ENCODE measurements at places on chromosomes 4 and X.

DNA sequence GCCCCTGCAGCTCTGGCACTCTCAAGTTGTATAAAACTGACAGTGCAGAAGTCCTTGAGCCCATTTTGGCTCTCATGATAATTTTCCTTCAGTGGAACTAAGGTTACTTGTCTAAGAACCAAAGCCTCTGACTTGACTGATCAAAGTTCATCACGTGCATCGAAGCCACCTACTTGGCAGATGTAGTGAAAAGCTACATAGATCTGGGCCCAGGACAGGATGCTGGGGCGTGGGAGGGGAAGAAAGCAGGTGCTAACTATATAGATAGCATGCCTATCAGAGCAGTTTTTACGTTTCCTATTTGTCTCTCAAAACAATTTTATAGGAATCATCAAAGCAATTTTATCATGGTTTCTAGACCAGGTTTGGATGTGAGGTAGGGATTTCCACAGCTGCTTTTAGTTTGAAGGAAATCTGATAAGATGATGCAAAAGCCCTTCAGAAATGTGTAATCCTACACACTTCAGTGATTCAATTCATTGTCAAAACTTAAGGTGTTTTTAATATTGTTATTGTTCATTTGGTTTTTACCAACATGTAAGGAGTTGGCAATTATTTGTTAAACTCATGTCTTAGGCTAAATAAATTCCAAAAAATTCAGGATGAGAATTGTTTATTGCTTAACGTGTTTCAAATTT, 1.2 kb upstream of the CD40LG start:
- DNase-seq = no peak

GRCh38 chr4:62709618-62710252, 1509.6 kb downstream of the ADGRL3 start:
- peak; percentile 62 for DNase-seq

DNA sequence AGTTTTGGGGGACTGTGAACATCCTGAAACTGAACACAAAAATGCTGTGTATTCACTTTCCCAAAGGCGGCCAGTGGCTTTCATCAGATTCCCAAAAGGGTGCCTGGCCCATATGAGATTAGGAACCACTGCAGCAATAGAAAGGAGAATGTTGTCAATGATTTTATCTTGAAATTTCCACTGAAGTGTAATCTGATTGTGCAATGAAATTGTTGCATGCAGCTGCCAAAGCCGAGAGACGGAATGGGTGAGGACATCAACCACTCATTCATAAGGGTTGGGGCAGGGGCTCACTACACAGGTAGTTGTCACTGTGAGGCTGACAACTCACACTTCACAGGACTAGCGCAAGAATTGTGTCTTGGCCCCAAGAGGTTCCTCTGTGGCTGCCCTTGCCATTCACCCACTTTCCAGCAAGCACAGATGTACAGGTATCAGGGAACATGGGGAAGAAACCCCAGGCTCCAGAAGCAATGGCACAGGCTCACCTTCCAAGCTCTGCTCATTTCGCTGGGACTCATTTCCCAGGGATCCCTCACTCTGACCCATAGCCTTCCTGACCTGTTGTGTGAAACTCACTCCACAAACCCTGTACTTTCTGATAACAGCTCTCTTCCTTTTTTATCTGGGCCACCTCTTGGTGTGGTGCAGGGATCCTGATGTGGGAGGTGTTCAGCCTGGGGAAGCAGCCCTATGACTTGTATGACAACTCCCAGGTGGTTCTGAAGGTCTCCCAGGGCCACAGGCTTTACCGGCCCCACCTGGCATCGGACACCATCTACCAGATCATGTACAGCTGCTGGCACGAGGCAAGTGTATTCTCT, 48.8 kb downstream of the BMX start:
- DNase-seq = no peak

- no peak for DNase-seq
Observed at GRCh38 chr4:95129821-95130311, 372.1 kb downstream of the BMPR1B start.

DNA sequence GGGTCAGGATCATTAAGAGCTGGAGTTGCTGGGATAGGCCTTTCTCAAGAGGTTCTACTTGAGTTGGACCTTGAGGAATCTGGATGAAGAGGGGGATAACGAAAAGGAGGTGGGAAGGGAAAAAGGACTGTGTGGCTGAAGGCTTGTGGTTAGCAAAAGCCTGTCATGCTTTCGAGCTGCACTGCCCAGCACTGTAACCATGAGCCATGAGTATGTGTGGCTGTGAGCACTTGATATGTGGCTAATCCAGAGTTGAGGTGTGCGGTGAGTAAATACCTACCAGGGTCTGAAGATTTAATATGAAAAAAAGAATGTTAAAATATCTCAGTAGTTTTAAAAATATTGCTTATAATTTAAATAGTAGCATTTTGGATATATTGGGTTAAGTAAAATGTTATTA, 11.4 kb downstream of the TMEM165 start:
- DNase-seq = no peak

- no peak for DNase-seq
Observed at GRCh38 chrX:120753413-120754251, 122.0 kb downstream of the CT47B1 start.

DNA sequence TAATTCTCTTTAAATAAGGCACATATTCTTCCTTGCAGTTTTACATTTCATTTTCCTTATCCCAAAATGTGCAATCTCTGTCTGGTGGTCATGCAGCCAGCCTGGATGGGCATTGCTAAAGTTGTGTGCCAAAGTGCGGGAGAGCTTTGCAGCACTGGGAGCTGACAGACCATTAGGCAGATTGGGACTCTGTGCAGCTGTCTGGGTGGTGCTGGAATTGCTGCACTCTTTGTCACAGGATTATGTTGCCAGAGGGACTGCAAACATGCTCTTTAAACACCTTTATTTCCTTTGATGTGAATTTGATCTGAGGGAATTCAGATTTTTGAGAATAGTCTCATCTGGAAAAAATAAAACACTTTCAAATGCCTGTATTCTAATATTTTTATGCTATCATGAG, 956.2 kb upstream of the DIAPH2 start:
- no peak for DNase-seq

DNA sequence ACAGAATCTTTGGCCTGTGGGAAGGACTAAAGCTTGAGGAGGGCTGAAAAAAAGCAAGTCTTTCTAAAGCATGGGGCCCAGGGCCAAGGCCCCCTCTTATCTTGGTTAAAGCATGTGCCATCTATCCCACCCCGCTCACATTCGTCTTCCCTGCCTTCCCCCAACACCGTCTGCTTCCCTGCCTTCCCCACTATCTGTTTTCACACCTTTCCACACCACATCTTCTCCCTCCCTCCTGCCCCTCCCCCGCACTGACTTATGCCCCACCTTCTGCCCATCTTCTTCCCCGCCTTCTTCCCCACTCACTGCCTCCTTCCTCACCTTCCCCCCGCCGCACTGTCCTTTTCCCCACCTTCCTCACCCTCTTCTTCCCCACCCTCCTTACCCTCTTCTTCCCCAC, 890 bp upstream of the NAP1L5 start:
- no peak for DNase-seq

GRCh38 chrX:4181782-4182407, 468.4 kb upstream of the PRKX start:
- DNase-seq = no peak

- DNase-seq = no peak
Observed at GRCh38 chr4:16075061-16075460, 8.8 kb downstream of the PROM1 start.

DNA sequence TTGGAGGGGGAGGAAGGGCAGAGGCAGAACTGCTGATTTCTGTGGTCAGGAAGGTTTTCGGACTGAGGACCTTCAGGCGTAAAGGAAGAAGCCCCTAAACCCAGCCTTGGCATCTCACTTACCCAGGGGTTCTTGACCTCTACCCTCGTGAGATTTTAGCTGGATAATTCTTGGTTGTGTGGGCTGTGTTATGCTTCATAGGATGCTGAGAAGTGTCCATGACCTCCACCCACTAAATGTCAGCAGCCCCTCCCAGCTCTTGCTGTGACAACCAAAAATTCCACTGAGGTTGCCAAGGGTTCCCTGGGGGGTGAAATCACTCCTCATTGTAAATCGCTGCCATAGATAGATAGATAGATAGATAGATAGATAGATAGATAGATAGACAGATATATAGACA, 5.8 kb upstream of the CRLF2 start:
- no peak for DNase-seq

GRCh38 chr4:174120446-174121295, 162.8 kb downstream of the FBXO8 start:
- no peak for DNase-seq

DNA sequence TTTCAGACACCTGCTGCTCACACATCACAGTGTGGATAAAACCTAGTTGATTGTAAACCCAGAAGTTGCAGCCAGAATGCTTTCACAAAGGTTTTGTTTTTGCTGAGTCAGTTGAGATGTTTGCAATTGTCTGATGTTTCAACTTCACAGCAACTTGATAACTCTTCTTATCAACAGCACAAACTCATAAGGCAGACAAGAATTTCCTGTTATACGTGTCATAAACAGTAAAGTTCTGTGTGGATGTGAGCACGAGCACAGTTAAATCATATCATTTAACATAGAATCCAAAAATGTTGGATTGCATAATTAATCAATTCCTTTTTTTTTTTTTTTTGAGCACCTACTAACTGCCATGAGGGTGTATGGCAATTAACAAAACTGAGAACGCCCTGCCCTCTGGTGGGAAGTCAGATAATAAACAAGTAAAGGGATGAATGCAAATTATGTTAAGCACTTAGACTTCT, 512.2 kb downstream of the PDHA2 start:
- no peak for DNase-seq

DNA sequence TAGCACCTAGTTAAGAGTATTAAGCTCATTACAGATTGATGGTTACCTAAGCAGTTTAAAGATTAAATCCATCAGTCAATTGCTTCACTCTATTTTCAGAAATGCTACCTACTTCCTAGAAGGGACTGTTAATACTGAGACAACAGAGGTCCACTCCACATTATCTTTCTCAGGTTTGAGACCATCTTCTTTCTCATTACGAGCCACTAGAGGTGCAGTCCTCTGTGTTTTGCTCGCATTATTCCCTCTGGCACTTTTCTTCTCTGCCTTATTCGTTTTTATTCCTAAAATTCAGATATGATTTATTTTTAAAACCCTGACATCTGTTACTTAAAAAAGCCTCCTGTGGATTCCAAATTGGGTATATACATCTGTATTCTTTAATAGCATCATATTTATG, 459.1 kb downstream of the FSTL5 start:
- DNase-seq = no peak

DNA sequence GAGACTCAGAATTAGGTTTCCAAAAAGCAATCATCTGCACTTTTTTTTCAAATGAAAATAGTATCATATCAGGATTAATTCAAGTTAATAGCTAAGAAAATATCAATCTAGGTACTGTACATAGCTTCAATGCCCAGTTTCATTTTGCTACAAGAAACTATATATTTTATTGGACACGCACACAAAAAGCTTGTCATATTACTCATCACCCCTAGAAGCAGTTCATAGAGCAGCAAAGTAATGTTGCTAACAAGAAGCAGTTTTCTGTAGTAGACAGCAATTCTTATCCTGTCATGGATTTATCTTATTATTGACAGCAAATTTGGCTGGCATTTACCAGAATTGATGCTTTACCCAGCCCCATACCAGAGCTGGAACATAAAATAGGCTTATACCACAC, 52.3 kb upstream of the LSM6 start:
- no peak for DNase-seq

- DNase-seq = no peak
Observed at GRCh38 chr4:41878170-41878969, 56.9 kb upstream of the TMEM33 start.

GRCh38 chr4:175935016-175935661, 123.1 kb upstream of the GPM6A start:
- DNase-seq = no peak
